RPMI8226 (cell line): ENCODE measurements at places on chromosomes 16 and 17.

DNA sequence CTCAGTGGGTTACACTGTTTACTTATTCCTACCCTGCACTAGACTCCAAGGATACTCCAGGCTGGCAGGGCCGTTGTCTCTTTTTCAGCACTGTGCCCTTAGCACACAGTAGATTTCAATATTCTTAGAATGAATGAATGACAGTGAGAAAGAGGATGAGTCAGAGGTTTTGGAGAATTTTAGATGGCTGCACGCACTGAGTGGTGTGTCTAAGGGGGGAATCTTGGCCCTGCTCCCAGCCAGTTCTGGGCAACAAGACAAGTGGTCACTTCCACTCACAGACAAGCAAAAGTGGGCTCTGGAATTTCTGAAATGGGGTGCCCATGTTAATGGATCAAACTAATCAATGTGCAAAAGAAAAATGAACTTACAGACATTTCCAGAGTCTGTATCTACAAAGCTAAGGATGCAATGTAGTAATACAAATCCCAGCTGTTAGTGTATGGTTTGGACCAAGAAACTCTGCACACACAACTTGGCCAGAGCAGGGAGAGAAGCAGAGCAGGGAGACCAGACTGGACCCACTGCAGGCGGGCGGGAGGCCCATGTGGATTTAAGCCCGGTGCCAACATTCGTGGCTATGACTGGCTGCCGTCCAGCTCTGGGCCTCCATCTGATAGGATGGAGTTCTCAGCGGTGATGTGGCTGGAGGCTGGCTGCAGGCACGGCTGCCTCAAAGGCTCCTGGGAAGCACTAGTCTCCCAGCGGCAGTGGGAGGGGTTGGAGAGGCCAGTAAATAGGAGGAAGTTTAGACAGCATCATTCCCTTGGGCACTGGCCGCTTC lies 95.6 kb upstream of the CDYL2 start:
- DNase-seq, result no peak

DNA sequence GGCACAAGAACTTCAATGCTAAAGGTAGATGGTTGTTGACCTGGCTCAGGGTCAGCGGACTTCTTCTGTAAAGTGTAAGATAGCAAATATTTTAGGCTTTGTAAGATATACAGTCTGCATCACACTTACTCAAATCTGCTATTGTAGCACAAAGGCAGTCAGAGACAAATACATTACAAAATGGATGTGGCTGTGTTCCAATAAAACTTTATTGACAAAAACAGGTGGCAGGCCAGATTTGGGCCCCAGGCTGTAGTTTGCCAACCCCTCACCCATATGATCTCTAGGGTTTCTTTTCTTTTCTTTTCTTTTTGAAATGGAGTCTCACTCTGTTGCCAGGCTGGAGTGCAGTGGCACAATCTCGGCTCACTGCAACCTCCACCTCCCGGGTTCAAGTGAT lies 39.5 kb upstream of the TMEM132E start:
- DNase-seq, result no peak

GRCh38 chr17:28230011-28230410 lies 89.0 kb upstream of the TMEM97 start:
- peak; percentile 39 for DNase-seq

DNA sequence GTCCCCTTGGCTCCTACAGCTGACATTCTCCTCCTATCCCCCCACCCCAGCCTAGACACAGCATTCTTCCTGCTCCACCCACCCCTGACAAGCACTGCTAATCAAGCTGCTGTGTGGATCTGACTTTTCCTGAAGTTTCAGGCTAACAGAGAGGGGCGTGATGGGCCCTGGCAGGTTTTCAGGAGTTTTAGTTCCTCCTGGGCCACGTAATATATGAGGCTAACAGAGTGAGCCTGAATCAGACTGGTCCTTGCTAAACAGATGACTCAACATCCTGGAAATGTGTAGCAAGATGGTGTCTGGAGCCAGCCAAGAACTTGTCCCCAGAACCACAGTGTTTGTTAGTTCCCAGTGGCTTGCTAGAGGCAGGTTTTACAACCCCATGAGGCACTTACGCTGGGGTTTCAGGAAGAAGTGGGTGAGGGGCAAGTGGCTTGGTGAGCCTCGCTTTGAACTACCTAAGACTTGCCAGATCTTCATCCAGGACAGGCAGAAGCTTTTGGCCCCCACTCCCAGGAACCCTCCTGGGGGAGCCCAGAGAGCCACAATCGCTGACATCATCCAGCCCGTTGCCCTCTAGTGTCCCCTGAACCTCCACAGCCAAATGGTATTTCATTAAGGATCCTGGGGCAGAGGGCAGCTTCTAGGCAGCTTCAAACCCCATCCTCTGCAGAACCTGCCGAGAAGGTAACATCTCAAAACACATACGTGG lies 15.9 kb downstream of the TMEM92 start:
- peak; percentile 46 for DNase-seq

- DNase-seq, result no peak
Measured at GRCh38 chr17:39196241-39196807, 1.1 kb downstream of the CACNB1 start.

GRCh38 chr17:9594065-9594464 lies 17.6 kb downstream of the CFAP52 start:
- peak; percentile 30 for DNase-seq

- DNase-seq, result no peak
Measured at GRCh38 chr17:1223662-1224061, 43.9 kb upstream of the ABR start.

GRCh38 chr17:38851434-38851833 lies 2.1 kb downstream of the RPL23 start:
- no peak for DNase-seq

DNA sequence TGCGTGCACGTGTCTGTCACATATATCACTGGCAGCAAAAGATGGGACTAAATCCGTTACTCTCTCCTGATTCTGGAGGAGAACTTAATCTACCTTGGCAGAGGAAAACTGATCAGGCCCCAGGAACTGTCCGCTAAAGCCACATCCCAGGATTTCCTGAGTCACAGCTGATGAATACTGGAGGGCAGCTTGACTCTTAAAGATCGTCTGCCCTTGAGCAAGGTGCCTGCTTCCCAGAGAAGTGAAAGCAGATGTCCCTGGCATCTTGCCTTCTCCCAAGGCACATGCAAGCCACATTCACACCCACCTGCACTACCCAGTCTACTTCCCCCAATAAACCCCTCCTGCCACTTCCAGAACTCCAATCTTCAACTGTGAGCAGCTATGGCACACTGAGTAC lies 99.8 kb downstream of the CPPED1 start:
- DNase-seq, result no peak

DNA sequence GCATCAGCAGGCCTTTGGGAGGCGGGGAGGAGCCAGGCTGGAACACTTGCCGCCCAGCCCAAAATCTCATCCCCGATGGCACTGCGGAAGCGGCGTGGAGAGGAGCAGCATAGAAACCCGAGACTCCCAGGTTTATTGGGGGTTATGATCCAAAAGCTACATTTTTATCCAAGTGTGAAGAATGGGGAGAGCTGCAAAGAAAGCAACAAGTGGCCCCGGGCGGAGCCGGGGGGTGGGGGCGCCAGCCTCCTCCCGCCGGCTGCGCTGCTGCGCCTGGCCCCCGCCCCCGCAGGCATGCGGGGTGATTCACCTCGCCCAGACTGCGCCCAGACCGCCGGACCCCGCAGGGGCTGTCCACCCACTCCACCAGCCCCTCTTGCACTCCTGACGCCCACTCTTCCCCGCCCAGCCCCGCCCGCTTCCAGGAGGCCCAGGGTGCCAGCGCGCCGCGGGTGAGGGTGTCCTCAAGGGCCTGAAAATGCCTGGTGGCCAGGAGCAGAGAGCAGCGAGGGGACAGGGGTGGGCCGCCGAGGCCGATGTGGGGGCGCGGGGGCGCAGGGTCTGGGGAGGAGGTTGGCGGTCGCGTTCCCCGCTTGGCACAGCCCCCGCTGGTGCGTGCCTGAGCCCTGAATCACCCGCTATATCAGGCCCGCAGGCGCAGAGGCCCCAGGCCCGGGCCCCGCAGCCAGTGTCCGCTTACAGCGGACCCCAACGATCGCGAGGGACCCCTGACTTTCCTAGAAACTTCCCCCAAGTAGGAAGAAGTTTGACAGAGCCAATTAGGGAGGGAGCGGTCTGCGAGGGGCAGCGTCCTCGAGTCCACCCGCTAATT lies 1.3 kb downstream of the CAVIN1 start:
- no peak for DNase-seq

- peak; percentile 45 for DNase-seq
Measured at GRCh38 chr17:13002761-13003453, 14.9 kb downstream of the ELAC2 start.

DNA sequence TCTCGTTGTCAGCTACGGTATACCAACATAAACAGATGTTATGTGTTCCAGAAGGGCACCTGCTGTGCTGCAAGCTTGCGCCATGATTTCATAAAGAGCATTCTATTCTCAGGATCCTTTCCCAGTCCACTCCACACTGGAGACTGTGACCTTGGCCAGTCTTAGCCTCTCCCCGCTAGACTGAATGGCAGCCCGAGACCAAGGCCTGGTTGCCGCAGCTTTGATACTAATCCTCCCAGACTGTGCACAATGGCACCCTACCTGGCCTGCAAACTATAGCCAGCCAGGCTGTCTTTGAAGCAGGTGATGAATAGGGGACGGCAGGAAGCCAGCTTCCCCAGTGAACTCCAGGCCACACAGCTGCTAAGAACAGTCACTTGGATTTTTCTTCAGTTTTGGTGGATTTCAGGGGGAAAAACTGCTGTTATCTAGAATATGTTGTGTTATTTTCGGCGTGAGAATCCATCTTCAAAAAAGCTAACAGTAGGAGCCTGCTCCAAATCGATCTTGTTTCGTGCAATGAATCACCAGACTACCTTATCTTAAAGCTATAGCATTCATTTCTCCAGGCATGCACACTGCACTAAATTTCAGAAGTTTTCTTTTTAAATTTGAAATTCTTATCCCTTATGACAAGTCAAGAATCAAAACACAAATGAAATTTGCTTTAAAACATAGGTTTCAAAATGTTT lies 289.0 kb downstream of the CEP112 start:
- DNase-seq, result no peak

GRCh38 chr17:36610474-36610873 lies 9.1 kb downstream of the MRM1 start:
- no peak for DNase-seq

GRCh38 chr16:87647431-87648185 lies 45.3 kb downstream of the JPH3 start:
- no peak for DNase-seq

DNA sequence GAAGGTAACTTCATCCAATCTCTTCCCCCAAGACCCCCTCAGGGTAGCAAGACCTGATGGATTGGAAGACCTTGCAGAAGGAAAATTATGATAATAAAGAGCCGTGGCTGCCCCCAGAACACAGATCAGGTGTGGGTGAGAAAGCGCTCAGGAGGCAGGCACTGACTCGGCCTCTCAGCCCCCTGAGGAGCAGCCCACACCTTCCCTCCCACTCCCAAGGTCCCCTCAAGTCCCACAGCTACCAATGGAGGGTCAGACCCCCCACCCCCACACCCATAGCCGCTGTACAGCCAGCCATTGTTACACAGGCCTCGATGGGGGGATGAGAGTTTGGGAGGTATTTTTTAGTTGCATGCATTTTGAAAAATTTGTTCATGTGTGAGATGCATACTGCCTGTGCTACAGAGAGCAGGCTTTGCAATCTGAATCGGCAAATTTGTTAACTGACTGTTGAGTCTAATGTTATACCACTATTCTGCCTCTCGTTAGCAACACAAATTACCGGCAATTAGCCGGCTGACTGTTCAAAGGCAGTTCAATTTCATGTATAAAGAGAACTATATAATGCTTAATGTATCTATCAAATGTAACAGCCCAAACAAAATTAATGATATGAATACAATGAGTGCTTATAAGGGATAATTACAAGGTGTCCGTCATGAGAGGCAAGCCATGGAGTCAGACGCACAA lies 211.7 kb downstream of the C16orf78 start:
- no peak for DNase-seq

- DNase-seq, result no peak
Measured at GRCh38 chr16:20307791-20308190, 19.5 kb downstream of the GP2 start.

GRCh38 chr17:71342737-71343136 lies 778.1 kb upstream of the SOX9 start:
- DNase-seq, result no peak
